ENCODE measurements at places on chromosomes 5 and 9. TPM values are rescaled to one million over a fixed set of nuclear protein-coding genes. Genes with fewer than 3 reads are reported as not detected.

- no peak for DNase-seq
Observed at GRCh38 chr5:54644226-54644625, 126.7 kb downstream of the SNX18 start.

PDLIM4 gene
- total RNA-seq, result 71.4 TPM

BTNL8 gene
- not detected for total RNA-seq

GRCh38 chr9:11805969-11806368 is 887.2 kb upstream of the TYRP1 start:
- no peak for DNase-seq

DNA sequence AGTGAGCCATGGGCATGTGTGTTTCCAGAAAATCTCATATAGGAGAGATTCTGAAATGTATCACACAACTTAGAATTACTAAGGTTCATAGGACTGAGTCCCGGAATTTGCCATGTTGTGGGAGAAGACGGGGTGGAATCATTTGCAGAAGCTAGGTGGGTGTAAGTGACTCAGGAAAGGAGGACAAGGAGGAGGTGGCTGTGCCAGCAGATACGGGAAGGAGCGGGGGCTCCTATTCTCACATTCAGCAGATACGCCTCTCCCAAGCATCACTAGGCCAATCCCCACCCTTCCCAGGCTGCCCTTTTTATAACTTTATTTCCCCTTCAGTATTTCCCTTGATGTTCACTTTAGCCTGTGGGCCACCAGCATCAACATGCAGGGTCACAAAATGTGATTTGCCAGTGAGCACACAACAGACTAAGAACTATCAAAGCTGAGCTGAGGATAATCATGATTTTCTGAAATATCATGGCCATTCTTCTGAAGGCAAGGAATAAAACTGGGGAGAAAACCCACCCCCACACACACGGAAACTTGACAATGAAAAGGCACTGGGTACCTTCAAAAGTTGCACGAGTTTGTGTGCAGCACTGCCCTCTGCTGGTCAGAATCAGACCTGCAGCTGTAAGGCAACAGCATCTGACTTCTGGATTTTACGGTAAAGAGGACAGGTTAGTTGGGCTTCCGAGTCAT is 133.2 kb downstream of the MTX3 start:
- DNase-seq, result peak; percentile 82

- no peak for DNase-seq
Observed at GRCh38 chr5:138974227-138975063, 99.3 kb upstream of the LRRTM2 start.

FAM219A gene
- 8.2 TPM for total RNA-seq

DNA sequence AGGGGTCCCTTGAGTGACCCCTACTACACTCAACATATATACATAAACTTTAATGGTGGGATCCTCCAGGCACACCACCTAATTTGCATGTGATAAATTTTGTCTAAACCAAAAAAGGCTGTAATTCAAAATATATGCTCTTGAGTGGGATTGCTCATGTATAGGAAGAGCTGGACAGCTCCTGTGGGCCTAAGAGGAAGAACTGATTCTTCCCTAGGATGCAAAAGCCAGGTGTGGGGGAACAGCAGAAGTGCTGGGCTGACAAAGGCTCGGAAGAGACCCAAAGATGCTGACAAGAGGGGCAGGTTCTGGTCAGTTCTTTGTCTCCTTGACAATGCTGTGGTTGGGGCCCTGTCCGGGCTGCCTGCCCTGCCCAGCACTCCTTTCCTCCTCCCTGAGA is 43.9 kb downstream of the PCDH1 start:
- no peak for DNase-seq

DNA sequence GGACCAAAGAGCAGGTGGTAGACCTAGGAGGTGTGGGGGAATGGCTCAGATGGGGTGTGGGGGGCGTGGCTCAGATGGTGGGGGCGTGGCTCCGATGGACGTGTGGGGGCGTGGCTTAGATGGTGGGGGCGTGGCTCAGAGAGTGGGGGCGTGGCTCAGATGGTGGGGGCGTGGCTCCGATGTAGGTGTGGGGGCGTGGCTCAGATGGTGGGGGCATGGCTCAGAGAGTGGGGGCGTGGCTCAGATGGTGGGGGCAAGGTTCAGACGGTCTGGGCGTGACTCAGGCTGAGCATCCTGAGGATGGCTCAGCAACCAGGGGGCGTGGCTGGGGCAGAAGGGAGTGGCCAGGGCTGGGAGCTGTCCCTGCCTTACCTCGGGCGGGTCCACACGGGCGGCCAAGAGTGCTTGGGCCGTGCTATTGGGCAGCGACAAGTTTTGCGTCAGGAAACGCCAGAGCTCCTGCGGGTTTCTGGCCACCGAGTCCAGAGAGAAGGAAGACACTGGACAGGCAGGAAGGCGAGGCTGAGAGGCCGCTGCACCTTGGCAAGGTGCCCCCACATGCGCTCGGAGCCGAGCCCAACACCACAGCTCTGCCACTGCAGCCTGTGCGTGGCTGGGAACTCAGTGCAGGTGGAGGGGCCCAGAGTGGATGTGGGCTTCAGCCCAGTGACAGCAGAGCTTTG is 5.9 kb downstream of the ABCA2 start:
- no peak for DNase-seq

DNA sequence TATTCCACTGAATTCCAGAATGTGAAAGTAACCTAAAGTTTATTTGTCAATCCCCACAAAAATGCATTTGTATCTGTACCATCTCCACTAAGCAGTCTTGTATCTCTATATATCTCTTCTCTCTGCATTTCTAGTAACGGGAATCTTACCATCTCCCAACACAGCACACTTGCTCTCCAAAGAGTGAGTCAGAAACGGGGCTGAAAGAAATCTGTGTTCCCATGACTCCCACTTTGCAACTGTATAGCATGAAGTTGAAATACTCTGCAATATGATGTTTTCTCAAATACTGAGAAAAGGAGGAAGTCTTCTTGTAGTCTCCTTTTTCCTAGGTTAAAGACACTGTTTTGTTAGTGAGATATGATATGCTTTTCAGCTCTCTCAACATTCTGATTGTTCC is 848.8 kb upstream of the ACO1 start:
- no peak for DNase-seq

GRCh38 chr5:108174286-108174685 is 207.6 kb downstream of the FBXL17 start:
- no peak for DNase-seq

PCDHGC4 gene
- 2.6 TPM for total RNA-seq

GRCh38 chr9:116924462-116925110 is 237.5 kb downstream of the TRIM32 start:
- no peak for DNase-seq

PRRX2 gene
- 35.1 TPM for total RNA-seq

HSPB3 gene
- not detected for total RNA-seq

- DNase-seq, result no peak
Observed at GRCh38 chr9:121735065-121735792, 83.8 kb downstream of the DAB2IP start.

DNA sequence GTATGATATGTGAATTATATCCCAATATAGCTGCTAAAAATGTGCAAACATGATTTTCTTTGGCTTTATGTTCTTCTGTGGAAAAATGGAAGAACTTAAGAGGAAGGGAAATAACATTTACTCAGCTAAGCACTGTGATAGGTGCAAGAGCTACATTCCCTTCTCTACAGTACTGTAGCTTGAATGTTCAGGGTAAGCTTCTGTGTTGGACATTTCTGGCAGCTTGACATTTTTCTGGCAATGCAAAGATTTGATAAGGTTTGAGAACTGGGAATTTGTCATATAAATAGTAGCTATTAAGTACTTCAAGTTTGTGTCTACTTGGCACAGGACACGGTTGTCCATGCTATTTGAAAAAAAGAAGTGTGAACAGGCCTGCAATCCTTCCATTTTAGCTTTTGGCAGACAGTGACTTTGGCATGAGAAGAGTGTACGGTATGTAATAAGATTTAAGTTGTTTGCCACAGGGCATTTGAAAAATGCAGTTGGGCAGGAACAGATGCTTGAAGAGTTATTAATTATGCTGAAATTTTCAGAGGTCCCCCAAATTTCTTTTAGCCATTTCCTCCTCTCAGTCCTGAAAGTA is 77.6 kb downstream of the KIF4B start:
- no peak for DNase-seq

DNA sequence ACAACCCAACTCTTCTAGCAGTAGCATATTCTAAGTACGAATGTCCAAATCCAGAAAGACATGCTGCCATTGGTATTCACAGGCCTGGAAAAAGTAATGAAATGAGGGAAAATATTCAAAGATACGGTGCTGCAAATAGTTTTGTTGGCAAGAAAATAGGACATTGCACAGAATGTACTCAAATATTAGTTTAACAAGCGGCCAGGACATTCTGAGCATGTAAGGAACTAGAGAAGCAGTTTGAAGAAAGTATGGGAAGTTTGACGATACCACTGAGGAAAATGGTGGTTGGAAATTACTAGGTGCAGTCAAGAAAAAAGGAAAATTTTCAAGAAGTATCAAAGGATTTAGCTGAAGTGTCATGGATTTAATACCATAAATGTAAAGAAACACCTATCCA is 468.0 kb upstream of the GRIN3A start:
- DNase-seq, result no peak

GRCh38 chr9:89495824-89496560 is 1.9 kb downstream of the SEMA4D start:
- DNase-seq, result no peak

TCOF1 gene
- 20.6 TPM for total RNA-seq

ZDHHC21 gene
- total RNA-seq, result 29.1 TPM

GRCh38 chr5:76165711-76166374 is 82.7 kb downstream of the SV2C start:
- no peak for DNase-seq

DNA sequence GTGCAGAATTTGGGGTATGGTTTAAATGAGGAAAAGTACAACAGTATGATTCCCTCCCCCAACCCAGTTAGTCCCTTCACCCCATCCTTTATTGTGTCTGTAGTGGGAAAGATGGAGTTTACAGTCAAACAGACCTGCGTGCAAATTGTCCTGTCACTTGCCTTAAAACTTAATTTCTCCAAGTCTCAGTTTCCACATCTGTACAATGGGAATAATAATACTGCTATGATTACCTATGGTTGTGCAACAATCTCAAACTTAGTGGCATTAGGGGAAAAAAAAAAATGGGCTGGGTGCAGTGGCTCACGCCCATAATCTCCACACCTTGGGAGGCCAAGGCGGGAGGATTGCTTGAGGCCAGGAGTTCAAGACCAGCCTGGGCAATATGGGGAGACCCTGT is 35.8 kb upstream of the CTNNA1 start:
- no peak for DNase-seq

PDE6A gene
- total RNA-seq, result under 0.01 TPM

- no peak for DNase-seq
Observed at GRCh38 chr9:2173861-2174260, 158.7 kb downstream of the SMARCA2 start.

- no peak for DNase-seq
Observed at GRCh38 chr5:126871441-126871840, 94.5 kb downstream of the LMNB1 start.

- DNase-seq, result no peak
Observed at GRCh38 chr9:77649109-77649812, 1.1 kb upstream of the GNA14 start.

- no peak for DNase-seq
Observed at GRCh38 chr9:7500521-7500920, 299.1 kb downstream of the DMAC1 start.

DNA sequence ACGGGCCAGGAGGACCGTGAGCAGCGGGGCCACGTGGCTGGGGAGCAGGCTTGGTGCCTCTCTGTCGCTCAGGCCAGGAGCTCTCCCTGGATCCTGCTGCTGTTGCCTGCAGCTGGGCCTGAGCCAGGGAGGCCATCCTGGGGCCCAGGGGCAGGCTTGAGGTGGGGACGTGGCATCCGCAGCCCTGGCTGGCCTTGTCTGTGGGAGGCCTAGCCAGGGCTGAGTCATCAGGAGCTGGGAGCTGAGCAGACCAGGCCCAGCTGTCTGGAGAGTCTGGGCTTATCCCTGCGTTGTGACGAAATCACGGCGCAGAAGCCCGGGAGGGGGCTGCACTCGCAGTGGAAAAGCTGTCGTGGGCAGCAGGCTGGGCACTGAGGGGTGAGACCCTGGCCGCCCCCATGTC is 138.8 kb upstream of the COL5A1 start:
- DNase-seq, result peak; percentile 50

- no peak for DNase-seq
Observed at GRCh38 chr5:69265931-69266330, 31.2 kb downstream of the CDK7 start.

IER5L gene
- 18.1 TPM for total RNA-seq
